ENCODE measurements at places on chromosomes 4 and X.
A peak's percentile ranks its signal among the peaks of the same experiment; 100 is the strongest.

DNA sequence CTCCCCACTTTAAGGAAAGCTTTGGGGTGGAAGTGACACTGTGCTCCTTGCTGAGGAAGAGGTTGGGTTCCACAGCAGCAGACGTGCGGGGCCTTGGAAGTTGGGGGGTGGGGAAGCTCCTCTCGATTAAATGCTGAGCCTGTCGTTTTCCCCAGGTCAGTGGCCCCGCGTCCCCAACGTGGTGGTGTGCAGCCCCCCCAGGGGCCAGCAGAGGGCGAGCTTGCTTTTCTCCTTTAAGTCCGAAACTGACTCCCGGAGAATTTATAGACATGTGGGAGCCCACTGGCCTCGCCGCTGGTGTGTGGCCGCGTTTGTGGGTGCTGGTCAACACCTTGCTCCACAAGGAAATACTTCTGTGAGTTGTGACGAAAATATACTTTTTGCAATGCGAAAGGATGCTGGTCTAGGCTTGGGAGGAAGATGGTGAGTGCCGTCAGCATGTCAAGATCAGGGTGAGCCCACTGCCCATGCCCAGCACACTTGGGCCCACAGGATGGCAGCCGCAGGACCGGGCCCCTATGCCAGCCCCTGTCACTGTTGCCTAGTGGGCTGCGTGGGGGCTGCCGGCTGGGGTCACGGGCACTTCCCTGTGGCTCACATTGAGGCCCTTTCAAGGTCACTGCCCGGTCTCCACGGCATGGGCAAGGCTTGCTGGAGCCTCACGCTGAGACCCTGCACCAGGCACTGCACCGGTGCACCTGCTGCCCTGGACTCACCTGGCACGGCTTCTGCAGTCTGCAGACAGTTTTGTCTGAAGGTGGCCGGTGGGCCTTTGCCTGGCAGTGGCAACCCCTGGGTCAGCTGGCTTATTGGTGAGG, 9.4 kb downstream of the UVSSA start:
- no peak for DNase-seq

GRCh38 chrX:155819966-155820491, 61.1 kb upstream of the VAMP7 start:
- peak; percentile 47 for DNase-seq

DNA sequence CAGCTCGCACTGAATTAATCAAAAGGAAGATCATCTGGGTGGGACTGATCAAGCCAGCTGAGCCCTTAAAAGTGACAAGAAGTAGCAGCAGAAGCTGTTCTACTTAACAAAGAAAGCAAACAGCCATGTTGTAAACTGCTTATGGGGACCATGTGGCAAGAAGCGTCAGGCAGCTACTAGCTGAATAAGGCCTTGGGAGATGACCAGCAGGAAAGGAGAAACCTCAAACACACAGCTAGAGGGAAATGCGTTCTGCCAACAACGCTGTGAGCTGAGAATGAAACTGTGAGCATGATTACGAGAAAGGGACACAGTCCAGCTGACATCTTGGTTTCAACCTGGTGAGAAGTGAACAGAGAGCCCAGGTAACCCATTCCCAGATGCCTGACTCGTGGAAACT, 49.3 kb upstream of the FAM9A start:
- DNase-seq = no peak

DNA sequence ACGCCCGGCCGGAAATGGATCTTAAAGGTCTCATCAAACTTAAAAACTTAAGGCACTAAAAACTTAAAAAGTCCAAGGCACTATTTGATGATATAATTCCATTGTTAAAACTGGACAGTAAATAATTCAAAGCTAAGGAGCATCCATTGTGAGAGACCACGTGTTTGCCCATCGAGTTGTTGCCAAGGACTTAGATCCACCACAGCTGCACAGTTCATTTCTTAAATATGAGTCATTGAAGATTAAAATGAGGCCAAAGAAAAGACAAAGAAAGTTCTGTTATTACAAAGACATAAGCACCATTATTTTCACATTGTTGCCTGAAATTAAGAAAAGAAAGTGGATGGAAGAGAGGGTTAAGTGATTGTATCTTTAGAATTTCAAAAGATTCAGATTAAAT, 411.5 kb upstream of the FTHL17 start:
- DNase-seq = no peak

DNA sequence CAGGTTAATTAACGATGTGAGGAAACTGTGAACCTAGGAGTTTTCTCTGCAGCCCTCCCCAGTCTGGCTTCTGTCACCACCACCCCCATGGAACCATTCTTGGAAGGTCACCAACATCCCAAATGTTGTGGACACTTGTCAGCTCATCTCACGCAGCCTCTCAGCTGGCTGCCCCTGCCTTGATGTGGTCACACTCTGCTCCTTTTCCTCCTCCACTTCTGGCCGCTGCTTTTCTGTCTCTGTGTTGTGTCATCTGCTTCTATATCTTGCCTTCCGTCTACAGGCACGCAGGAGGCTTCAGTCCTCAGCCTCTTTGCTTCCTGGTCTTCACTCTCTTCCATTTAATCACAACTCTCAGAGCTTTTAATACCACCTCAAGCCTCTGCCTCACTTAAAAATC, 371.5 kb upstream of the SLIT2 start:
- DNase-seq = no peak

DNA sequence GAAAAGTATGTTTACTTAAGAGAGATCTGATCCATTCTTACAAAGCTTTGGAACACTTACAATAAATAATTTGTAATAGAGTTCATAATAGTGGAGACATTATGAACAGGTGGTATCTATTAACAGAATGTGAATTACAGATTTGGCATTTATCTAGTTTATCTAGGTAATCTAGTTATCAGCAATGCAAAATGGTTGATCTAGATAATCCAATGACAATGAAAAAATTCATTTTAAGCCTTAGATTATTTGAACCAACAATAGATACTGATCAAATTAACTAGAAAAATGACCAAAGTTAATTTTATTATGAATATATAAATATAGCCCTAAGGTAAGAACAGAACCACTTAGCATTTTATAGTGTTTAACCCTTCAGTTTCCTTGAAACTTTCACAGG, 10.4 kb upstream of the NSUN7 start:
- no peak for DNase-seq

DNA sequence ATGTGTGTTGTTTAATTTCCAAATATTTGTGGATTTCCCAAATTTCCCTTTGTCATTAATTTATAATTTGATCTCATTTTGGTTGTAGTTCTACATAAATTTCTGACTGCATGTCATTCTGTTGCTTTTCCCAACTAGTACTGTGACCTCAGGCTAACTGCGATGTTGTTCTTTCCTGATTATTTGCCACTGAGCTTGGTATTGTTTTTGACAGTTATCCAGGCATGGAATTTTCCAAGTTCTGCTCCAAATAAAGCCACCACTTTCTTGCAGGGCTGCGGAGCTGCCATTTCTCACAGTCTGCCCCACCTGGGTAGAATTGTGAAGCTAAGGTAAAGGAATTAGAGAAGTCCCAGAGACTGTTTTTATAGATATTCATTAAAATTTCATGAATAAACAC, 328.8 kb downstream of the ZNF674 start:
- no peak for DNase-seq

- no peak for DNase-seq
Observed at GRCh38 chr4:140080883-140081282, 73.1 kb downstream of the MAML3 start.

- DNase-seq = no peak
Observed at GRCh38 chr4:18961879-18962278, 940.3 kb upstream of the LCORL start.

GRCh38 chr4:109588176-109588575, 28.1 kb downstream of the MCUB start:
- no peak for DNase-seq

DNA sequence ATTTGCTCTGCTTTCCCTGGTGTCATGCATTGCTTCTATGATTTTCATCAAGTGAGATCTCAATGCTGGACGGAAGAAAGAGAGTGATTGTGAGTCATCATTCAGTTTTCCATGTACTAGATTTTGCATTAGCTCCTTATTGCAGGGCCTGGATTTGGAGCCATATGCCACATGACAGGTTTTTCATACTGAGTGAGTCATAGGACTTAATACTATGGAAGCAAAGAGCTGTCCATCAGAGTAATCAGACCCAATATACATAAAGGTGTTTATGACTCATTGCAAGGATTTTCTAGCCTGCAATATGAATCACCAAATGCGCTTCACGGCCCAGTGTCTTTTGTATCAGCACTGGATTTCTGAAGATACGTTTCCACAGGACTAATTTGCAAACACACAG, 11.2 kb upstream of the TFDP3 start:
- DNase-seq = no peak

GRCh38 chrX:101219116-101219863, at the start of gene DRP2:
Gene DRP2 (plus strand): TSS chrX:101219786. CDS start chrX:101231648, 11,862 bp downstream.
- DNase-seq = no peak

DNA sequence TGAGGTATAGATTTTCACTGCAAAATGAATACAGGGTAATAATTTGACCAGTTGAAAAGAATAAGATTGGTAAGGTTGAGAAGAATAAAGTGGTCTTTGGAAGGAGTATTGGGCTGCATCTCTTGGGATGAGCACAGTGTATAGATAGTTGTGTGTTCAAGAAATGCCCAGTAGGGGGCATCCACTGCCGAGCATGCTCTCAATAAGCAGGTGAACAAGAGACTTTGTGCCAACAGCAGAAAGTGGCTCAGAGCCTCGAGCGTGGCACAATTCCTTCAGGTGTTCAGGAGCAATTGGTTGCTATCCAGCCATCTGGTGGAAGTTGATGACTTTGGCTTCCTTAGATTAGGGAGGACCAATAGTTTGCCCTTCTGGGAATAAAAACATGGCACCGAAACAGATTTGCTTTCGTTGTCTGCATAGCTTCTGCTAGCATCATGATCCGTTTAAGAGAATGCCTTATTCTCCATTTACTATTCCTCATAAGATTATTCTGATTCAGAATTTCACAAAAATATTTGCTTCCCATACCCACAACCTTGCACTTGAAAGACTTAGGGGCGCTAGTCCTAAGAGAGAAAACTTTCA, 258.1 kb upstream of the NEIL3 start:
- no peak for DNase-seq

DNA sequence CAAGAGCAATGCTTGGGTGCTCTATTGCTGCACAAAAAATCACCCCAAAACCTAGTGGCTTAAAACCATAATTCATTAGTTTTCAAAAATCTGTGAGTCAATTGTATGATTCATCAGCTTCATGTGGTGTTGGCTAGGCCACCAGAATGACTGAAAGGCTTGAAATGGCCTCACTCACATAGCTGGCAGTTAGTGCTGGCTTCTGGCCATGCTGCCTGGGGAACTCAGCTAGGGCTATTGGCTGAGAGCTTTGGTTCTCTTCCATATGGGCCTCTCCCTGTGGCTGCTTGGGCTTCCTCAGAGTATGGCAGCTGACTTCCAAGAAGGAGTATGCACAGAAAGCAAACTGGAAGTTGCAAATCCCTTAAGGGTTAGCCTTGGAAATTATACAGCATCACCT, 3.1 kb upstream of the MTMR1 start:
- no peak for DNase-seq

GRCh38 chr4:5292101-5292500, 240.8 kb downstream of the STK32B start:
- DNase-seq = no peak

GRCh38 chr4:8688041-8688907, 95.7 kb downstream of the CPZ start:
- no peak for DNase-seq

- DNase-seq = no peak
Observed at GRCh38 chrX:69305333-69306062, 140.2 kb upstream of the PJA1 start.

- DNase-seq = no peak
Observed at GRCh38 chr4:10746371-10747171, 62.0 kb upstream of the CLNK start.

- peak; percentile 86 for DNase-seq
Observed at GRCh38 chrX:3713225-3713936, at the start of gene PRKX. Gene PRKX (minus strand): TSS chrX:3713649. CDS start chrX:3713253, 396 bp downstream.

GRCh38 chr4:10069075-10069642, 47.4 kb downstream of the WDR1 start:
- DNase-seq = no peak

DNA sequence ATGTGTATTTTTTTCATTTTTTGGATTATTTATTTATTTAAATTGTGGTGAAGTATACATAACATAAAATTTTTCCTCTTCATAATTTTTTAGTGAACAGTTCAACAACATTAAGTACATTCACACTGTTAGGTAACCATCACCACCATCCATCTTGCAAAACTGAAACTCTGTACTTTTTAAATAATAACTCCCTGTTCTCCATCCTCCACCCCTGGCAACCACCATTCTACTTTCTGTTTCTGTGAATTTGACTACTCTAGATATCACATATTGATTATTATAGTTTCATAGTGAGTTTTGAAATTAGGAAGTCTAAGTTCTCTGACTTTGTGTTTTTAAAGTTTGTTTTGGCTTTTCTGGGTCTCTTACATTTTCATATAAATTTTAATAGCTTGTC, 89.3 kb upstream of the STX18 start:
- no peak for DNase-seq

DNA sequence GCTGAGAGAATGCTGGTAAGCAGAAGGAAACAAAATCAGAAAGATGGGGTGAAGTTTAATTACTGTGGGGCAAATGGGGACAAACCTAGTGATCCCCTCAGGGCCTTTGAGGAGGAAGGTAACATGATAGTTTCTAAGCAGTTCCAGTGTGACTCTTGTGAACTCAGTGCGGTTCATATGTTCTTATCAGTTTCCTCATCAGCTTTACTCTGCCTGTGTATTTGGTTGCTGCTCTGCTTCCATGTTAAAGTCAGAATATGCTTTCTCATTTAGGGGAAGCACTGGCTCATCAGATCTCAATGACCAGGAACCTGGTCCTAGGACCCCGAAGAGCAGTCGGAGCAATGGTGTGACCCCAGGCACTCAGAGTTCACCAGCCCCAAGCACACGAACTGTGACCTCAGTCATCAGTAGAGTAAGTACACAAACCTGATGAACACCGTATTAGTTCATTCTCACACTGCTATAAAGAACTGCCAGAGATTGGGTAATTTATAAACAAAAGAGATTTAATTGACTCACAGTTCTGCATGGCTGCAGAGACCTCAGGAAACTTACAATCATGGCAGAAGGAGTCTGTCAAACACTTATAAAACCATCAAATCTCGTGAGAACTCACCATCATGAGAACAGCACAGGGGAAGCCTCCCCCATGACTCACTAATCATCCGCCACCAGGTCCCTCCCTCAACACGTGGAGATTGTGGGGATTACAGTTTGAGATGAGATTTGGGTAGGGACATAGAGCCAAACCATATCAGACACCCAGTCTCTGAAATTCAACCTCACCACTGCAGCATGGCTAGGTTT, 83.0 kb downstream of the SYTL5 start:
- no peak for DNase-seq

DNA sequence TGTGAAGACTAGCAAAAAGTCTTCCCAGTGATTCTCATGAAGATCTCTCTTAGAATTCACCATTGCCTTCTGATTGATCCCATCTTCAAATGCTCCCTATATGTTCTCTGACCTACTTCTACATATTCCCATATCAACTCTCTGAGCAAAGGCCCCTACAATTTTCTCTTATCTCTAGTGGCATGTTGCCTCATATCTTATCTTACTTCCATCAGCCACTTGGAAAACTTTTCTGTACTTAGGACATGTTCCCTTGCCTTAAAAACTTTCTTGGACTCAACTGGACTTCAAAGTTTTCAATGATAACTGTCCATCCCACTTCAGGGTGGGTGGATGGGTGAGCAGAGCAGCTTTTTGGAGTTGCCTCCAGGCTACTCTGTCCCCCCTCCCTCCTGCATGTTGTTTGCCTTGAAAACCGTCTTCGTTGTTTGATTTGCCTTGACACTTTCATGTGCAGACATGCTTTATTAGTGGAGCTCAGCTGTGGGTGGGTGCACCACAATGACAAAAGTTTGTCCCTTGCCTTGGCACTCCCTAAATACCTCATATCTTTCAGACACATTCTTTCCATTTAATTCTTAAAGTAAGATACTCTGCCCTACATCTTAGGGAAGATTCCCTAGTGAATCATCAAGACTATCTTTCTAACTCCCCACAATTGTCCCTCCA, 18.3 kb upstream of the USP27X start:
- DNase-seq = no peak

Data from CD4-positive, alpha-beta T cell treated with Interleukin-15 for 1 hour (primary cell).